ENCODE measurements at places on chromosomes 5 and 9.
A peak's percentile ranks its signal among the peaks of the same experiment; 100 is the strongest.

- peak; percentile 98 for DNase-seq
Observed at GRCh38 chr5:37771731-37772130, 68.1 kb downstream of the GDNF start.

- no peak for DNase-seq
Observed at GRCh38 chr5:139885857-139886208, 90.2 kb downstream of the PSD2 start.

DNA sequence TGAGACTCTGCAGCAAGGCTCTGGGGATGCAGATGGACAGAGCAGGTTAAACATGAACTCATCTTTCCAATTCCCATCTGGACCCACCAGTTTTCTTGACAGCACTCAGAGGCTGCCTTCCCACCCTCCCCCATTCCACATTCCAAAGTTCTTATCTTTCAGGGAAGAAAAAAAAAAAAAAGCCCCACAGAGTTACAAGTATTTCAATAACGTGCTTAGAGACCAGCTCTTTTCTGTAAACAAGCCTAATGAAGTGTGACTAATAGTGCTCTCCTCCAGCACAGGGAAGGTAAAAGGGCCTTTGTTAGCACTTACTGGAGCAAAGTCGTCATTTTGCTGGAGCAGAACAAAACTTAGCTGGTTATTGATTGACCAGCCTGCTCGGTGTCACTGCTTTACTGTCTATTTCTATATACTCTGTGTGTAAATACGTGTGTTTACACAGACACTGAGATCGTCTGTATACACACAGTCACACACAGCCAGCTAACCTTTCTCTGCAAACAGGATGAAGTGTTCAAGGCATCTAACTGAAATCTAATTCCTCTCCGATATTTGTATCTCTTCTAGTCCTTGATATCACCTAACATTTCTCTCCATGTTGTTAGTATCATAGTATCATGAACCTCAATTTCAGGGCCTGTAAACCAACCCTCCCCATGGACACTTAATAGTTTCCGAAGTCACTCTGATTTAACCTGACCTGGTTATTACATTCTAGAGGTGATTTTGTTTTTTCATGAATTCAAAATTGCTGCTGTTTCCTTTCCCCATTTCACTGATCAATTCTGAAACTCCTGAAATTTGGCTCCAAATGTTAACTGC lies 84.9 kb downstream of the ZNF608 start:
- DNase-seq, result peak; percentile 89

DNA sequence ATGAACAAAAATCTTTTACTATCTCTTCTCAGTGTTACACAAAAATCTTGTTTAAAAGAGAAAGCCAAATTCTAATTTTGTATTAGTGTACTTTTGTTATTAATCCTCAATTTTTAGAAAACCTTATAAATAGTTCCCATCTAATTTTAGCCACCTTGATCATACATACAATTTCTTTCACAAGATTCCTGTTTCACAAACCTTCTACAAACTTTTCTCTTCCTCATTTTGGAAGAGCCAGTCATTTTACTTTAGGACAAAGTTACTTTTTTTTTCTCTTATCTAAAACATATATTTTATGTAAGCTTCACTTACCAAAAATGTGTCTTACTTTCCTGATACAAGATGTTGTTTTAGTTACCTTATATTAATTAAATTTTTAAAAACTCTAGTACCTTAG lies 161.3 kb downstream of the YIPF5 start:
- DNase-seq, result no peak

DNA sequence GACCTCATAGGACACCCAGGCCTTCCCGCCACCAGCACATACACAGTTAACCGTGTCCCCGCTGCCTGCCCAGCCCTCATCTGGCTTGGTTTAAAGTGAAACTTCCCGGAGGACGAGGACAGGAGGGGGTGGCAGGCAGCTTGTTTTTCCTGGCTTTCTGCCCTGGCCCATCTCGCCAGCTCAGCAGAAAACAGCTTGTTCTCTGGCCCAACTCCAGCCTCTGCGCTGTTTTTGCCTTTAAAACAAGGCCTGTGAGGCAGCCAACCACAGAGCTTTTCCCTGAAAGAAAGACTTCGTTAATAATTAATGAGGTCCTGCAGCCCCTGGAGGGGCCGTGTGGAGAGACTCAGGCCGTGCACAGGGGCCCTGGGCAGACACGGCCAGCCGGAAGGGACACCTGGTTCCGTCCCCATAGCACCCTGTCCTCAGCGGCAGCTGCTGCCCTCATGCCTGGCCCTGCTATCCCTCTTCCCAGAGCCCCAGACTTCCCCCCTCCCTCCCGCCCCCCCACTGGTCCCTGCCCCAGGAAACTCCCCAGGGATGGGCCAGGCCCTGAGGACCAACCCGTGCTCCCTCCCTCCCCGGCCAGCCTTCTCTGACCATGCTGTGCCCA lies 108.7 kb downstream of the RXRA start:
- DNase-seq, result peak; percentile 98

DNA sequence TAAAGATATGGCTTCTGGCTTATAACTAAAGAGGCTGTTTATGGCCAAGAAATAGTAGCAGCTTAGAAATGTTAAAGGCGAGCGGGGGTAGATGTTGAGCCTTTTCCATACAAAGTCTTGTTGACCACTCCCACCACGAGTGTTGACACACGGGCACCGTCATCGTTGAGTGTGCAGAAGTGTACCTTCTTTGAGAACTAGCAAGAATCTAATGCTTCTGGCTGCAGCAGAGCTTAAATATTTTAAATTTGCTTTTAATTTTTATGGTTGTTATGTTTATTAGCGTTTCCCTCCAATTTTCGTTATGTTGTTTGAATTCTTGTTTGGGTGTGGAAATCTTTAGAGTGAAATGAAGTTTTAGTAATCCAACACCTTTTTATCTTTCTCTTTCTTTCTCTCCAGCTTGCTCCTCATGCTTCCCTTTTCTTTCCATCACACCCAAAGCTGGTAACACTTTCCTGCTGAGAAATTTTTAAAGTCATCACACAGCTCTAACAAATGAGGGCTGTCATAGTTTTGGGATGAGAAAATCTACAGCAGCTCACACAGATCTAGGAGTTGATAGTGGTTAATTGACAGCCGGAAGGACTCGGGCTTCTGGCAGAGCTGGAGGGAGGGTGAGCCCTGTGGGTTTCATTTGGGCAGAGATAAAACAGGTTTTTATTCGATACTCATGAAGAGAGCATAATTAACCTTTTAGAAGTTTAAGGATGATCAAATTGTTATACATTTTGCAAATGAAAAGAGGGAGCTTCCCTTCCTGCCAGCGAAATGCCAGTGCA lies 120.1 kb upstream of the ZNF608 start:
- DNase-seq, result no peak

DNA sequence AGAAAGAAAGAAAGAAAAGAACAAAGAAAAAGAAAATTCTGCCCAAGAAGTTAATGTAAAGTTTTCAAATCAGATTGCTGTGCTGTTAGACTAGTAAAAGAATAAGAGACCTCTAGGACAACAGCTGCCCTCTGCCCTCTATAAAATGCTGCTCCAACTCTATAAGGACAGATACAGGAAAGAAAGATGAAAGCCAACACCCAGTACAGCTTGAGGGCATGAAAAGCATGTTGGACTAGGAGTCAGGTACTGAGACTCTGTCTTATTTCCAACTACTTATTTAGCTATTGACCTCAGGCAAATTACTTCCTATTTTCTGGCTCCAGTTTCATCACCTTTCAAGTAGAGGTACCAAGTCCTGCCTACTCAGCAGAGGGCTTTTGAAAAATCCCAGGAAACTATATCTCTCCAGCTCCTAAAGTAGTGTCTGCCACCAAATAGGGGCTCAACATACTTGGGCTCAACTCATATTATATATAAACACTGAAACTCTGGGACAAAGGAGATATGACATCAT lies 5.7 kb downstream of the HBEGF start:
- no peak for DNase-seq

DNA sequence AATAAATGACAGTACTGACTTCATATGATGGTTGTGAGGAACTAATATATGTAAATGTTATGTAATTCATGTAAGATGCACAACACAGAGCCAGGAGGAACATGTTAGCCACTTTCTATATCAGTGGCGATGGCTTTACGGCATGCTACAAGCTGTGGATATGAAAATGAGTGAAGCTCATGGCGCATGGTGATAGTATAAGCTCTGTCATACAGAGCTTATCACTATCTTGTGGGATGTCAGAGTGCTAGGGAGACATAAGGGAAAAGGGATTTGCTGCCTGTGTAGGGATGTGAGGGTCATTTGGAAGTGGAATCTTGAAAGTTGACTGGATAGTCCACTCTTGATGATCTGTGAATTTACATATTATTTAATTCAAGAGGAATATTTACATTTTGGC lies 13.6 kb downstream of the CPEB4 start:
- DNase-seq, result no peak

GRCh38 chr9:130173666-130173983 lies 1.4 kb downstream of the NCS1 start:
- no peak for DNase-seq

DNA sequence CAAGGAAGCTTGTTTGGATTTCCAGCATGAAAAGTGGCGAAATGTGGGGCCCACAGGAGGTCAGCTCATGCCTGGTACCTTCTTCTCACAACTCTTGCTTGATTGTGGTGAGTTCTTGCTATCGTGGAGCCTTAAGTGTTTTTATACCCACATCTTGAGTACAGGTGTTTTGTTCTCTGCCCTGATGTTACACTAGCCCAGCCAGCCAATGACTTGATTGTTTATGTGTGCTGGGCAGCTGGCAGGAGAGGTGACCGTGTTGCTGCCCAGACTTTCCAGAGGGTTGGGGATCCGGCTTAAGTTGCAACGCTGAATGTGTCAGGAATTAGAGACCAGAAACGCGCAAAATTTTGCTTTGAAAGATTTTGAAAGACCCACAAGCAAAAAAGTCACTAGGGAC lies 24.0 kb upstream of the TPPP start:
- no peak for DNase-seq

- DNase-seq, result no peak
Observed at GRCh38 chr5:153485641-153486040, 4.8 kb upstream of the GRIA1 start.

- DNase-seq, result peak; percentile 38
Observed at GRCh38 chr9:114004221-114004716, 73.8 kb downstream of the AMBP start.

DNA sequence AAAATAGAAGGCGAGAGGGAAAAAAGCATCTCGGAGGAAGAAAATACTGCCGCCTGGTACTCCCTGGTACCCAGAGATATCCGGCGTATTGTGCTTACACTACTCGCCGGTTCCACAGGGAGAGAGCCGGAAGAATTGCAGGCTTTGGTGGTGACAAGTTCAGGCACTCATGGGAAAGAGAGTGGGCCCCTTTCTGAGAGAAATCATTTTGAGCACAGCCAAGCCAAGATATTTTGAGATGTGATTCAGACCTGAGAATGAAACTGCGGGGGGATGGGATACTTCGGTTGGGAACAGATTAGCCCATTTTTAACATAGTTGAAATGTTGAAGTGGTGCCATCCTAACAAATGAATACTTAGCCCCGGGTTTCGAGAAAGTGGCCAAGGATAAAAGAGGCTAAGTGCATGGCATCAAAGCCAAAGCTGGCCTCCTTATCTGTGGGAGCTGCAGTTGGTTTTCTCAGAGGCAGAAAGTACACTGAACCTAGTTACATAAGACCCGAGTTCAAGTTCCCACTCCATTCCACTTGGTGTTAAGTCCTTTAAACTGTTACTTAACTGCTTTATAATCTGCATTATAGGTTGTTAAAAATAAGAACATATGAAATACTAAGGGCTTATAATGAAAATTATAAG lies 62.7 kb downstream of the SLC1A3 start:
- DNase-seq, result no peak

DNA sequence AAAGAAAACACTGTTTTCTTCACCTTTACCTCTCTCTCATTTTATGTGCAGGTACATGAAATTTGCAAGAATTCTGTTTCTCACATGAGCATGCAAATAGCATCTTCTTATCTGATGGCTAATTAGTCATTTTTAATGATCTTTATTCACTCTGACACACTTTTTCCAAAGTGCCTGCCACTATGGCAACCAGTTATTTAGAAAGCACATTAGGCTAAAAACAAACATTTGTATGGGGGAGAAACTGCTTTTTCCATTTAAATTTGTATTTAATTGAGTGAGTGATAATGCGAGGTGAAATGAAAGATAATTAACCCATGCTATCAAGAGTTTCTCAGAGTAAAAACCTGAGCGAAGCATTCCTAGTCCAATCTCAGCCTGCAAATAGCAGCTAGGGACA lies 365.0 kb downstream of the MAT2B start:
- no peak for DNase-seq

- no peak for DNase-seq
Observed at GRCh38 chr5:179912951-179913350, 5.3 kb upstream of the TBC1D9B start.

GRCh38 chr5:34611464-34612415 lies 44.4 kb upstream of the RAI14 start:
- no peak for DNase-seq

- DNase-seq, result no peak
Observed at GRCh38 chr5:77259476-77259875, 49.0 kb downstream of the PDE8B start.

GRCh38 chr9:83596899-83597504 lies 25.9 kb upstream of the IDNK start:
- peak; percentile 35 for DNase-seq

DNA sequence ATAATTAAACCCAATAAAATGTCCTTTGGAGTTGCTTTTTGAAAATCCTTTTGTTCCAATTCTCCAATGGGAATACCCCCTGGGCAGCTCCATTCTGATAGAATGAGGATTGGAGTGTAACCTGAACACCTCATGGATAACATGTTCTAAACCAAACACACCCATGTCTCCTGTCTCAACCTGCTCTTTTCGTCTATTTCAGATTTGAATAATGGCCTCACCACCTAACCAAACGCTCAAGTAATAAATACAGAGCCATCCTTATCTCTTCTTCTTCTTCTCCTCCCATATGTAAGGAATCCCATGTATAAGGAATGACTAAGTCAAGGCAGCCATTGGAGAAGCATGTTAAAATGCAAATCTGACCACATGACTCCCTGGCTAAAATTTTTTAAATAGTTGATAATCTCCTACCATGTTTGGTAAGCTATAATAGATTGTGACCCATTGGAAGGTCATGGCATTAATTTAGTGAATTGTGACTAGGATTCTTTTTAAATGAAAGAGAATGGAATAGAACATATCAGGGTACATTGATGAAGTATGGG lies 26.0 kb downstream of the ELL2 start:
- no peak for DNase-seq

GRCh38 chr5:113281194-113281593 lies 153.6 kb downstream of the TSSK1B start:
- DNase-seq, result no peak

- no peak for DNase-seq
Observed at GRCh38 chr9:136992819-136993369, 672 bp downstream of the PAXX start.

GRCh38 chr5:115963566-115963965 lies 1.3 kb downstream of the LVRN start:
- no peak for DNase-seq
